B cell (primary cell): ENCODE measurements at places on chromosomes 16 and 17.
A peak's percentile ranks its signal among the peaks of the same experiment; 100 is the strongest.

DNA sequence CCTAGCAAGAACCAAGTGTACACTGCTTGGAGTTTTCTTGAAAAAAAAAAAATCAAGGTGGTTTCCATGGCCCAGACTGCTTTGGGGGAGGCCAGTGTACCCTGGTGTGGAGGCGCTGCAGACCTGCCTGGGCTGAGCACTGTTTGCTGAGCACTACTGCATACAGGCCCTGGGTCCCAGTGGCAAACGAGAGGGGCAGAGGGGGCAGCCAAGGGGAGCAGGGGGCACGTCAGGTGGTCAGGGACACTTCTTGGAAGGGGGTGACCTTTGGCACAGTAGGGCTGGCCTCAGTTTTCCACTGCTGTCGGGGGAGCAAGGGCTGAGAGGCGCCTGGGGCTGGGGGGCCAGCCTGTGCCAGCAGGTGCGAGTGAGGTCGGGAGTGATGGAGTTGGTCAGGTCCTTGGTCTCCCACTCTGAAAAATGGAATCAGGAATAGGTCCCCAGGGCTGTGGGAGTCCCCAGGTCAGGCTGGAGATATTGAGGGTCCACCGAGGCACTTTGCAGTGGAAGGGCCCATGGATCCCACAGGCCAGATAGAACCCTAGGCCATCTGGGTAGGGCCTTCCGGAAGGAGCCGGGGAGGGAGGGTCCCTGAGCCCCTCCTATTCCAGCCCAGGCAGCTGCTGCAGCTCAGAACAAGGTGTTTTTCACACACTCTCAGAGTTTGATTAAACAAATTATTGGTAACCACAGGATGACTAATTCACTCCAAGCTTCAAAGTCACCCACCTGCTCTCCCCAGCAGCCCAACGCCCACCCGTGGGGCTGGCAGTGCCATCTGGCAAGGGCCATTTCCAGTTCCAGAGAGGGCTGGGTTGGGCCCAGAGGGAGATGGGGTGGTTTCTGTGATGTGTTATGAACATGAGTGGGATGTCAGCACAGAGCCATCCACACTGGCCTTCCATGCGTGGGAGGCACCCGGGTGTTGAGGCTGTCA, 3.5 kb downstream of the ZFPM1 start:
- DNase-seq: no peak

DNA sequence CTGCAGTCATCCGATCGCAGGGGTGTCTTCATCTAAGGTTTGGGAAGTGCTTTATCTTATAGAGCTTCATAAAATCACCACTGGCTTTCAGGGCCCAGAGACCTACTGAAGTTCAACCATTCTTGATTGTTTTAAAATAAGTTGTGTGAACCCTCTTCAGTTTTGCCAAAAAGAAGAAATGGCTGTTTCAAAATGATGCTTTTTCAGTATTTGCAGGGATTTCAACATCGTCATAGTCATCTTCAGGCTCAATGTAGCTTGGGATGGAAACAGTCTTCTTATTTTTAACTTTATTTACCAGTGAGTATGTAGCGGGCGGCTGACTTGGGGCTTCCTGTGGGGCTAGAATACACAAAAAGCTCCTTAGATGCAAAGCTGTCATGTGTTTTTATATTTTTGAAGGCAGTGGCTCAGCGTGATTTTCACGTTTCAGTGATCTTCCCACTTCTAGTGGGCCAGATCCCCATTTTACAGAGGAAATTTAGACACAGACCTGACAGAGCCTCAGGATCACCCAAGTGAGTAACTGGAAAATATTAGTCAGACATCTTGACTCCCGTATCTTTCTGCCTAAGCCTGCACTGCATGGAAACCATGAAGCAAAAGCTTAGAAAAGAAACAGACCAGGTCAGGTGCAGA, 19.1 kb upstream of the ZNF594 start:
- peak; percentile 62 for DNase-seq

GRCh38 chr17:27446569-27447301, 9.5 kb upstream of the KSR1 start:
- no peak for DNase-seq

GRCh38 chr17:33125552-33125950, 133.9 kb downstream of the SPACA3 start:
- DNase-seq: no peak

- no peak for DNase-seq
Observed at GRCh38 chr16:12461201-12461600, 342.5 kb downstream of the CPPED1 start.

- DNase-seq: no peak
Observed at GRCh38 chr16:64363039-64363438, 758.8 kb downstream of the CDH11 start.

GRCh38 chr17:62713086-62713881, 85.8 kb downstream of the MRC2 start:
- no peak for DNase-seq

- DNase-seq: no peak
Observed at GRCh38 chr16:70701596-70701995, 15.7 kb upstream of the MTSS2 start.

DNA sequence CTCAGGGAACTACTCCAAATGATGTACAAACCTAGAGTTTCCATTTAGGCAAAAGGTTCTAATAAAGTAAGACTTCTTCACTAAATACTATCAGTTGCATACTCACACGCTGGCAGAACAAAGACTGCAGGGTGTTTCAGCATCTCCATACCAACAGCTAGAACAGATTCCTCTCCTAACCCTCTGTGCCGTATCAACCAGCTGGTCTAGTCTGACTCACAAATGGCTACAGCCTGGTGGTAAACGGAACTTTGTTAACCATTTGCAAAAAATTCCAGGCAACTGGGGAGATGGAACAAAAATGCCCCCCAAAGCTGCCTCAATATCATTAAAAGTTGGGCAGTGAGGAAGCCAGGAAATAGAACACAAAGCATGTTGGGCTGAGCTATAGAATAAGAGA, 217.1 kb downstream of the GRIN2A start:
- DNase-seq: no peak

GRCh38 chr16:31243734-31244670, 15.8 kb upstream of the ITGAM start:
- DNase-seq: peak; percentile 82

DNA sequence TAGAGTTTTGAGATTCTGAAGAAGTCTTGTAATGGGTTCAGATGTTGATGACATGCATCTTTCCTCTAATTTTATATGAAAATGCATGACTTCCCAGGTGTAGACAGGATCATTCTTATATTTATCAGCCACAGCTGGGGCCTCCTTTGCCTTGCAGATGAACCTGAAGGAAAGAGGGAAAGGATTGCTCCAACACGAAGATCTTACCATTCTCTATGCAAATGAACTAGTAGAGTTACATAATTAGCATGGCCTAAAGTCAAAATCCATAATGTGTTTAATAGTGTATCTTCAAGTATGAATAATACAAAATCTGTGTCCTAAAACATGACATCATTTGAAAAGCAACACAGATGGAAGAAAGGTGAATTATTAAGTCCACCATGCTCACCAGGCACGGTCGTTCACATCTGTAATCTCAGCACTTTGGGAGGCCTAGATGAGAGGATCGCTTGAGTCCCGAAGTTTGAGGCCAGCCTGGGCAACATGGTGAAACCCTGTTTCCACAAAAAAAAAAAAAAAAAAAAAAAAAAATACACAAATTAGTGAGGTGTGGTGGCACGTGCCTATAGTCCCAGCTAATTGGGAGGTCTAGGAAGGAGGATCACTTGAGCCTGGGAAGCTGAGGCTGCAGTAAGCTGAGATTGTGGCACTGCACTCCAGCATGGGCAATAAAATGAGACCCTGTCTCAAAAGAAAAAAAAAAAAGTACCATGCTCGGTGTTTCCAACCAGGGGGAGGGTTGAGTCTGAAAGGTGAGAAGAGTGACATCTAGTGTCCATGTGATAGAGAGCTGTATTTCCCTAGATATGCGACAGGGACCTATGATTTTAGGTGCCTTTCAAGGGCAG, 6.3 kb downstream of the VWA3A start:
- peak; percentile 56 for DNase-seq

GRCh38 chr17:33234930-33235685, 58.0 kb downstream of the ASIC2 start:
- DNase-seq: no peak

GRCh38 chr17:67054011-67054591, 9.7 kb downstream of the CACNG1 start:
- DNase-seq: no peak

DNA sequence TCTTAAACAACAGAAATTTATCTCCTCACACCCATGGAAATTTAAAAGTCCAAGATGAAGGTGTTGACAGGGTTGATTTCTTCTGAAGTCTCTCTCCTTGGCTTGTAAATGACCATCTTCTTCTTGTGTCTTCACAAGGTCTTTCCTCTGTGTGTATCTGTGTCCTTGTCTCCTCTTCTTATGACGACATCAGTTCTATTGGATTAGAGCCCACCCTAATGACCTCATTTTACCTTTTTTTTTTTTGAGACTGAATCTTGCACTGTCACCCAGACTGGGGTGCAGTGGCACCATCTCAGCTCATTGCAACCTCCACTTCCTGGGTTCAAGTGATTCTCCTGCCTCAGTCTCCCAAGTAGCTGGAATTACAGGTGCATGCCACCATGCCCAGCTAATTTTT, 429.0 kb upstream of the CDH5 start:
- no peak for DNase-seq

- DNase-seq: no peak
Observed at GRCh38 chr17:34377078-34377823, 14.2 kb upstream of the CCL1 start.

DNA sequence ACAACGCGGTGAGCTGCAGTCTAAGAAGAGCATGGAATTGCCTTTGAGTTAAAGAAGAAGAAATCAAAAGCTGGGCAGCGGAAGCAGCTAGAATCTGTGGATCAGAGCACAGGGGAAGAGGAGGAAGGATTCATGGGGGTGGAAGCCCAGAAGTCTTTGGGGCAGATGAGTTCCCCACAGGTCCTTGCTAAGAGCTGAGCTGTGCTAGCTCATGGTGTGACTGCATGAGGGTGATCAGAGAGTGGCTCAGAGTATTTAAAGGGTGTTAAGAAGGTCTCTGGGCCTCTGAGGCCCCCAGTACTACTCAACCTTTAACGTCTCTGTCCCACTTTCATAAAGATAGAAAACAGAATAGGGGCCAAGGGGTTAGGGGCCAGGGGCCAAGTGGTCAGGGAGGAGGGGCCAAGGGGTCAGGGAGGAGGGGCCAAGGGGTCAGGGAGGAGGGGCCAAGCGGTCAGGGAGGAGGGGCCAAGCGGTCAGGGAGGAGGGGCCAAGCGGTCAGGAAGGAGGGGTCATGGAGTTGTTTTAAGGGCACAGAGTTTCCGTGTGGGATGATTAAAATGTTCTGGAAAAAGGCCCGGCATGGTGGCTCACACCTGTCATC, 12.0 kb upstream of the TRPV3 start:
- no peak for DNase-seq

- DNase-seq: peak; percentile 31
Observed at GRCh38 chr17:73091770-73092522, 542 bp downstream of the SLC39A11 start.

DNA sequence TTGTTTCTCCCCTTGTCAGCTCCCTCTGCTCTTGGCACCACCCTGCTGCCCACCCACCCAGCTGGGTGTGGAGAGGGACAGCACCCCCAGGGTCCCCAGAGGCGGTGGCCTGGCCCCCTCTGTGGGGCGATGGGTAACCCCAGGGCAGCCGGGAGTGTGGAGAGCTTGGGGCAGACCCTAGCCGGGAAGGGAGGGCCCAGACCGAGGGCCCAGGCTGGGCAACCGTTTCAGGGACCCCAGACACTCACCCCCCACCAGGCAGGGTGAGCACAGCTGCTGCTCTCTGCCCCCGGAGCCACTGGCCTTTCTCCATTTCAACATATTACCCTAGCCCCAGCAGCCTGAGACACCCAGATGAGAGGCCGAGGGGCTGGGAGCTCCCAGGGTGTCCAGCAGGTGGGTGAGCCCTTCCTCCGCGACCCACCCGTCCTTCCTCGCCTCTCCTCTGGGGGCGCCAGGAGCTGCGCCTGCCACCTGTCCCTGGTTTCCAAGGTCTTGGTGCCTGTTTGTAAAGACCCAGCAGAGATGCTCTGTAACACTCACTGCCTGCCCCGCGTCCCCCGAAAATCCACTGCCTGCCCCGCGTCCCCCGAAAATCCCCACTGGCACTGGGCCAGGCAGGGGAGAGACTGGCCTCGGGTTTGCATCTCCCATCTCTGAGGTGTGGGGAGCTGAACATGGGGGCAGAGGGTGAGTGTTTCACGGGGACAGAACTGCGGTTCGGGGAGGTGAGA, 45.4 kb downstream of the BAHCC1 start:
- DNase-seq: no peak

DNA sequence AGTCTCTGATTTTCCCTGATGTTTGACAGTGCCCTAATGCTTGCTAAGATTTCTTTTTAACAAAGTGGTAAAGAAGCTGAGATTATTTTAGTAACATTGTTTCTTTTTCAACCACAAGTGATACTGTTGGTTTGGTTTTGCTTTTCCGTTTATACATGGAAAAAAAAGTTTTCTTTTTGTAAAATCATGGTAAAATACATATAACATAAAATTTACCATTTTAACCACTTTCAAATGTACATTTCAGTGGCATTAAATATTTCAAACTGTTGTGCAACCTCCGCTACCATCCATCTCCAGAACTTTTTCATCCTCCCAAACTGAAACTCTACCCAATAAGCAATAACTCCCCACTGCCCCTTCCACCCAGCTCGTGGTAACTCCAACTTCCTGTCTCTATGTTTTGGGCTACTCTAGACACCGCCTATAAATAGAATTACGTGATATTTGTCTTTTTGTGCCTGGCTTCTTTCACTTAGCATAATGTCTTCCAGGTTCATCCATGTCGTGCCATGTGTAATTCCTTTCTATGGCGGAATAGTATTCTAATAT, 4.6 kb downstream of the CIITA start:
- DNase-seq: no peak

- DNase-seq: no peak
Observed at GRCh38 chr17:27578718-27579085, 52.3 kb upstream of the LGALS9 start.

DNA sequence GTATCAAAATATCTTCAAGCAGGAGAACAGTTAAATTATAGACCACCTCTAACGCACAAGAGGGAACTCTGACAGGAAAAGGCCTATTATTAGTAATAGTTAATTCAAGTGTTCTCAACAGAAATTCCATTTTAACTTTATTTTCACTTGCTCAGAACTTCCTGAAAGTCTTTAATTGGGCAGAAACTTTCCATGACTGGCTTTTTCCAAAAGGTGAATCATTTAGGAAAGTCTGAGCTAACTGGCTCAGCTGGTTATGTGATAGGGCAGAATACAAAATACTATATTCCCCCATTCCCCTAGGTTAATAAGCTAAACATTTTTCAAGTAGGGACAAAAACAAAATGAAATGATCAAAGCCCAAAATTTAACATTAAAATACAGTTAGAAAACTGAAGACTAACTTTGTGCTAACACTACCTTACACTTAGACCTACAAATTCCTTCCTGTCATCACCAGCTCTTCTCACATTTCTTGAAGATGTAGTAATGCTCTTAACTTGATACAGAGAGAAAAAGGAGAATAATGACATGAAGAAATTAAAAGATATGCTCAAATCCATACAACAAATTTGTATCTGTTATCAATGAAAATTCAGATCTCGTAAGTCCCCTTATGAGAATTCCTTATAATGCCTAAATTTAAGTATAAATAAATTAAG, 31.0 kb downstream of the CFDP1 start:
- DNase-seq: no peak

- DNase-seq: no peak
Observed at GRCh38 chr17:72511242-72511641, 390.4 kb downstream of the SOX9 start.

- DNase-seq: no peak
Observed at GRCh38 chr17:10750210-10750609, 20.4 kb upstream of the TMEM220 start.
